ENCODE measurements at places on chromosomes 2 and 18.

- DNase-seq: no peak
Observed at GRCh38 chr2:116160657-116161056, 1653.8 kb upstream of the DDX18 start.

GRCh38 chr2:24228470-24228869 is 53.6 kb downstream of the FAM228A start:
- no peak for DNase-seq

- no peak for DNase-seq
Observed at GRCh38 chr2:241041589-241042158, 43.3 kb downstream of the SNED1 start.

DNA sequence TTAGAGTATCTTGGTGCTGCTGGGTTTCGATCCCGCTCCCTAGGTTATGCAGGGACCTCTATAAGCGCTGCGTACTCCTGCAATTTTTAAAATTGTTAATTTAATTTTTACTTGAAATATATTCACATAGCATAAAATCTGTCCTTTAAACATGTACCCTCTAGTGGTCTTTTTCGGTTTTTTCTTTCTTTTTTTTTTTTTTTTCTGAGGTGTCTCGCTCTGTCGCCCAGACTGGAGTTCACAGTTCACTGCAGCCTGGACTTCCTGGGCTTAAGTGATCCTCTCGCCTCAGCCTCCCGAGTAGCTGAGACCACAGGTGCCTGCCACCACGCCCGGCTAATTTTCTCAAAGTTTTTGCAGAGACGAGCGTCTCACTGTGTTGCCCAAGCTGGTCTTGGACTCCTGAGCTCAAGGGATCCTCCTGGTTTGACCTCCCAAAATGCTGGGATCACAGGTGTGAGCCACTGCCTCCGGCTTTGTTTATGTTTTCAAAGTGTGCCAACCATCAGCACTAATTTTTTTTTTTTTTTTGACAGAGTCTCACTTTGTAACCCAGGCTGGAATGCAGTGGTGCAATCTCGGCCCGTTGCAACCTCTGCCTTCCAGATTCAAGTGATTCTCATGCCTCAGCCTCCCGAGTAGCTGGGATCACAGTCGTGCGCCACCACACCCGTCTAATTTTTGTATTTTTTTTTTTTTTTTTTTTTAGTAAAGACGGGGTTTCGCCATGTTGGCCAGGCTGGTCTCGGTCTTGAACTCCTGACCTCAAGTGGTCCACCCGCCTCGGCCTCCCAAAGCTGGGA is 585 bp upstream of the MOB1A start:
- DNase-seq: peak; percentile 11

DNA sequence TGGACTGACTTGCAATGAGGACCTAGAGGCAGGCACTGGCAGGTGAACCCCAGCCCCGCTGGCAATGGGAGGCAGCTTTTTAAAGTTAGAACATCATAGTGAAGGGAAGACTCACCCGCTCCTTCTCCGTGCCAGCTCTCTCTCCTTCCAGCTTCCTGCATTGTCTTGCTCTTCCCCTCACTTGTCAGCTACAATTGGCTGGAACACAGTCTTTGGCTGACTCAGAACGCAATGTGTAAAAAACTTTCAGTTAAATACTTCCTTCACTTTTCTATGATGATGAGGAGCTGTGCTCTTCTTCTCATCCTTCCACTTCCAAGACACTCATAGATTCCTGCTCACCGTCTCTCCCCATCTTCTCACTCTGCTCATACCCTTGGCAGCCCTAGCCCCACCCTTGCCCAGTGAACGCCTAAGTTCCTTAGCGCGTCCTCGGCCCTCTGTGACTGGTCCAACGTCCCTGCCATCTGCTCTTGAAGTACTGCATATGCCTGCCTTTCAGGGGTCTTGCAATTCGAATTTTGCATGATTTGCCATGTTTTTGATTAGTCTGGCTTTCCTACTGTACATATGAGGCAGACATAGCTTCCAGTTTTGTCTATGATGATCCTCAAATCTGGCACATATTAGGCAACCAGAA is 118.0 kb upstream of the TMEM200C start:
- no peak for DNase-seq

DNA sequence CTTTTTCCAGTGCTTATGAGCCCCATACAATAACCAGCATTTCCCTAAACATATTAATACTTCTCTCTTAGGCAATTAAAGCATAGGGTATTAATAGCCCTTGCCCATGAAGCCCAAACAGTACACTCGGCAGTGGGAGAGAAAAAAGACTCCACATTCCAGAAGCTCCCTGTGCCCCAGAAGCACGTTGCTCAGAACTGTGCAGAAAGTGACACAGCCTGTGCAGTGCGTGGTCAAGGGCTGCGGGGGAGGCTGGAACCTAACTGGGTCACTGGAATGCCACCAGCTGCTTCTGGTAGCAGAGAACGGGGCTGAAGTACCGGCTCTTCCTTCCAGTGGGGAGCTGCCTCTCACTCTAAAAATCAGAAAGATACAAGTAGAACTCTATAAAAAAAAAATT is 32.7 kb downstream of the EIPR1 start:
- DNase-seq: no peak

DNA sequence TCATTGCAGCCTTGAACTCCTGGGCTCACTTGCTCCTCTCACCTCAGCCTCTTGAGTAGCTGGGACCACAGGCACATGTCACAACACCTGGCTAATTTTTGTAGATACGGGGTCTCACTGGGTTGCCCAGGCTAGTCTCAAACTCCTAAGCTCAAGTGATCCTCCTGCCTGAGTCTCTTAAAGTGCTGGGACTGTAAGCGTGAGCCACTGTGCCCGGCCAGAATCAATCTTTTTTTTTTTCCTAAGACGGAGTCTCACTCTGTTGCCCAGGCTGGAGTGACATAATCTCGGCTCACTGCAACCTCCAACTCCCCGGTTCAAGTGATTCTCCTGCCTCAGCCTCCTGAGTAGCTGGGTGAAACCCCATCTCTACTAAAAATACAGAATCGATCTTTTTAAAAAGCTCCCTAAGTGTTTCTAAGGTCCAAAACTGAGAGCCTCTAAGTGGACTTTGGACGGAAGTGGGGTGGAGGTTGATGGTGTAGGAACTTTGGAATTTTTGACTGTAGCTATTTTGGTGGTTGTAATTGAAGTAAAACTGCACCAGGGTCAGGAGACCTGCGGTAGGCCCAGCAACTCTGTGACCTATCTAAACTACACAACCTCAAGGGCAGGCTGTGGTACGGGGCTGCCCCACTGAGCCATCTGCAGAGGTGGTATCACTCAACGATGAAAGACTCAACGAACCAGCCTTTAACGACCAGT is 82.9 kb downstream of the POLR1A start:
- no peak for DNase-seq

DNA sequence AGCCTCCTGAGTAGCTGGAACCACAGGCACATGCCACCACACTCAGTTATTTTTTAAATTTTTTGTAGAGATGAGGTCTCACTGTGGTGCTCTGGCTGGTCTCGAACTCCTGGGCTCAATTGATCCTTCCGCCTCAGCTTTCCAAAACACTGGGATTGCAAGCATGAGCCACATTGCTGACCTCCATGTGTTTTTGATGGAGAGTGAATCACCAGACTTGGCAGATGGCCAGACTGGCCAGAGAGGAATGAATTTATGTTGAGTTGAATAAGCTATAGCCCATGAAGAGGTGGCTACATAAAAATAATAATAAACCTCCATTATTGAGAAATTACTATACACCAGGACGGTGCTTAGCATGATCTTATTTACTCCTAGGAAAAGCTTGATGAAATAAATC is 91.5 kb downstream of the MREG start:
- DNase-seq: no peak

DNA sequence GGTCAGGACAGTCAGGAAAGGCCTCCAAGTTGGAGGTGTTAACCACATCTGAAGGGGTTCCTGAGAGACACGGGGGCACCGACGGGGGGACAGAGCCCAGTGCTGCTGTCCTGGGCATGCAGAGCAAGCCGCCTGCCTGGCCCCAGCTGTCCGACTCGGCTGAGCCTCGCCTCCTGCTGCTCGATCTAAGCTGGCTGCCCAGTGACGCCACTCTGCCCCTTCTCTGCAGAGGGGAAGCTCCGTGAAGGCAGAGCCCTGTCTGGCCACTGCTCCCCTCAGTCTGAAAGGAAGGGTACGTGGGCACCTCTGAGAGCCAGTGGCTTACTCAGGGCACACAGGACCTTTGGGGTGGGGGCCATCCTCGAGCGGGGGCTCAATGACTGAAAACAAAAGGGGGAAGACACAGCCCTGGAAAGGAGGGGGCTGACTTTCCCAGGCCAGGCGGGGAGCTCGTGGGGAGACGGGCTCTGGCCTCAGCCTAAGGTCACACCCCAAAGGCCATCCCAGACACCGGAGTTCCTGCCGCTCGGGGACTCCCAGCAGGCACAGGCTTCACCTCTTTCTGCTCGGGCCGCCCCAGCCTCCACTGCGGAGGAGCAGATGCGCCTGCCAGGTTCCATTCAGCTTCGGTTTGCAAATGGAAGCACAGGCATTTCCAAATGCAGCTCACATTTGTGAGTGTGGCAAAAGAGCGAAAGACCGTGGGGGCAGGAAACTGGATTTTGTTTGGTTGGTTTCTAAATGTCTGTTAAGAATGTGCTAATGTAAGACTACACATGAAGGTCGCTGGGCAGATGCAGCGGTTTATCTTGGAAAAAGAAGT is 136.9 kb downstream of the HDAC4 start:
- DNase-seq: peak; percentile 4

DNA sequence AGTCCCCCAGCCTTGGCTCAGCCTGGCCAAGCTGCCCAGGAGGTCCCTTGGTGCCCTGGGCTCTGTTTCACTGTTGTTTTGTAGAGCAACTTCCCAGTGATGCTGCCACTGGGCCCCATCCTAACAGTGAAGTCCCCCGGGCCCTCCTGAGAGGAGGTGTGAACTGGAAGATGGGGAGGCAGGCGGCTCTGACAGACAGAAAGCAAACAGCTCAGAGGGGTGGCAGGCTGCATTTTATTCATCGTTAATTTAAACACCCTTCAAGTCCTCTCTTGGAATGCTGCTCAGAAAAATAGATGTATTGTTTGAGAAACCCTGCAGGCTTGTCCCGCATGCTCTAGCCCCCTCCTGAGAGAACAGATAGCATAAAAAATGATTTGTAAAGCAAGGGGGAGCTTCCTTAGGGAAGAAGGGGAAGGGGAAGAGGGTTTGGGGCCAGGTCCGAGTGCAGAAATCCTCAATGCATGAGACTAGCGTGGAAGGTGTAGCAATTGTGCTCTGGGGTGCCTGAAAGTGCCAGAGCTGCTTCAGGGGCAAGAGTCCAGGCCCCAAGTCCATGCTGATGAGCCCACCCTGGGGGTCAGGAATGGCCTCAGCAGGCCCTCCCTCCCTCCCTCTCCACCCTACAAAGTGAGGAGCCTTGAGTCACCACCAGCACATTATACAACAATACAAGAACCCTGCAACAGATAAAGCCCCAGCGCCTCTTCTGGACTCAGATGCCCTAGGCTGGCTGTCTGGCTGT is 113.6 kb downstream of the MSH2 start:
- no peak for DNase-seq

GRCh38 chr2:156399224-156399949 is 36.8 kb upstream of the GPD2 start:
- DNase-seq: no peak

GRCh38 chr2:37881397-37881796 is 43.7 kb upstream of the RMDN2 start:
- DNase-seq: no peak

- DNase-seq: no peak
Observed at GRCh38 chr2:233092432-233093165, 32.5 kb downstream of the INPP5D start.

GRCh38 chr18:22210311-22210754 is 40.9 kb downstream of the GATA6 start:
- no peak for DNase-seq

GRCh38 chr2:64383016-64383591 is 70.9 kb upstream of the LGALSL start:
- no peak for DNase-seq

GRCh38 chr18:61765097-61765496 is 127.7 kb downstream of the RNF152 start:
- DNase-seq: no peak

DNA sequence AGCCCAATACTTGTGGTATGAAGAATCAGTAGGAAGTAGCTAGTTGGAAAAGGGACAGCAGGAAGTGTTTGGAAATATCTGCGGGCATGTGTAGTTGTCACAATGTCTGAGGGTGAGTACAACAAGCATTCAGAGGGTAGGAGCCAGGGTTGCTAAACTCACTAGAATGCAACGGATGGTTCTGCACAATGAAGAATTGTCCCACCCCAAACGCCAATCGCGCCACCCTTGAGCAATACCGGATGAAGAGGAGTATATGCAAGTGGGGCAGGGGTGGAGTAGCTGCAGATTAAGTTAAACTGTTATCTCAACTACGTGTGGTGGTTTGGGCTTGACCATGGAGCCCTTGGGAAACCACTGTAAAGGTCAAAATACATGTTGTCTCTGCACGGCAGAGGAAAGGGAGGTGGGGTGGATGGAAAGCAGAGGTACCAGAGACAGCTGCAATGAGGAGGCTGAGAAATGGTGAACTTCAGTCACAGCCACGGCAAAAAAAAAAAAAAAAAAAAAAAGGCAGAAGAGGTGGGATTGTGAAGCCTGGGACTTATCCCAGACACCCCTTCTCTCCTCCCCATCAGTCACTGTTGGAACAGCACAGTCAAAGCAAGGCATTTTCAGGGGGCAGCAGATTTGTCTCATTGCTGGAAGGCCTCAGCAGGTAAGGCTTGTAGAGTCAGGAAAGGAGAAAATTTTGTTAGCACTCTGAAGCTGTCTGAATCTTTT is 5.2 kb downstream of the CCL20 start:
- no peak for DNase-seq

- no peak for DNase-seq
Observed at GRCh38 chr18:37572736-37573135, 7.1 kb upstream of the CELF4 start.

DNA sequence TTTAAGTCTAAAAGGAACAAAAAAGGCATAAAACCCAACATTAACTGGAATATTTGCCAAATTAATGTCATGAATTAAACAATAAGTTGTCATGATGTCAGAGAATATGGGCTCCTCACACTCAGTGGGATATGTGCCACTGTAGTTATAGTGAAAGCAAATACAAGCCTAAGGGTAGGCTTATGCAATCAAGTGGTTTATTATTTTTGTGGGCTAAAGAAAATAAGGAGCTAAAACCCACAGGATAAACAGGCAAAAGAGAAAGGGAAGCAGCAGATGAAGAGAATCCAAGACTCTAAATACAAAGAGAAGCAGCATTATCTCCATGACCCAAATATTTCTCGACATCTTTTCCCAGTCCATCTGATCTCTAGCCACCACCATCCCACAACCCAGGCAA is 17.5 kb downstream of the YWHAQ start:
- DNase-seq: no peak

DNA sequence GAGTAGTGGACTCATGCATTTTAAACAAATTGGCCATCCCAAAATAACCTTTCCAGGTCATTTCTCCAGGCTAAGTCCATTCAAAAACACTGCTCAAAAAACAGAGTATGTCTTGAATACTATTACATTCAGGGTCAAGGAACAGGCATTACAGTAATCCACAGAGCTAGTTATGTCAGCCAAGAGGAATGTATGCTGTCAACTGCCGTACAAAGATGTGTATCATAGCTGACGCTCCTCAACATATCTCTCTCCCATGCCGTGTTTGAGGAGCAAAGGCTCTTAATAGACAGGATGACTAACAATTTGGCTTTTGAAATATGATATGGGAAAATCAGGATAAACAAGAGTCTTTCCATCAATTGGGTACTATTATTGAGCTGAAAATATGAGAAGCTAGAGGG is 68.8 kb upstream of the KCTD1 start:
- no peak for DNase-seq

All from CD8-positive, alpha-beta T cell (primary cell).